ENCODE measurements at places on chromosomes 3 and 15.

DNA sequence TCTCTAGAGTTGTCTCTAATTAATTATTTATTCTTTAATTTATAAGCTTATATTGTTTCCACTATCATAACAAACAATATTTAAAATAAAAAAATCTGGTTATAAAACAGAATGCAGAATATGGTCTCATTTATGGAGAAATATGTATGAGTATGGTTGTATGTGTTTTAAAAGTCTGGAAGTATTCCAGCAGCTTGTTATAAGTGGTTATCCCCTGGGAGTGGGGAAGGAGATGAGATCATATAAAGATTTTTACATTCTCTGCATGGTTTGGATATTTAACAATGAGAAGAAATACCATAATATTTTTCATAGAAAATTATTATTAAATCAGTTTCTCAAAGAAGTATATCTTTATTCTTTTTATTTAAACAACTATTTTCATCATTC lies 135.4 kb upstream of the MB21D2 start:
- no peak for DNase-seq

- no peak for DNase-seq
Observed at GRCh38 chr3:59433546-59433945, 383.7 kb upstream of the CFAP20DC start.

DNA sequence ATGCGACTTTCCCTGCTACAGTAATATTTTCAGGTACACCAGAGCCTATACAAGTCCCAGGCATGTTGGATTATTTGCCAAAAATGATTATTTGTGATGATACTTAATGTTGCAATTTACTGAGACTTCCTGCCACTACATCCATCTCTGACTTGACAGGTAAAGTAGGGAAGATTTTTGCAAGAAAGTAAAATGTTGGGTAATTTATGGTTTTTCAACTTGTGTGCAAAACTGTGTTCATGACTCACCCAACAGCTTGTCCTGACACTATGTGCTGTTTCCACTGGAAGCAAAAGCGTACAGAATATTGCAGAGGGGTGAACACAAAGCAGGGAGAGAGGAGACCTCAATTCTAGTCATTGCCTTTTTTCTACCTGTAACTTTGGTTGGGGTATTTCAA lies 5.4 kb upstream of the CRBN start:
- DNase-seq, result no peak

GRCh38 chr3:78204977-78205376 lies 1165.1 kb downstream of the ROBO2 start:
- DNase-seq, result no peak

- DNase-seq, result no peak
Observed at GRCh38 chr3:97687734-97688133, 76.8 kb upstream of the ARL6 start.

DNA sequence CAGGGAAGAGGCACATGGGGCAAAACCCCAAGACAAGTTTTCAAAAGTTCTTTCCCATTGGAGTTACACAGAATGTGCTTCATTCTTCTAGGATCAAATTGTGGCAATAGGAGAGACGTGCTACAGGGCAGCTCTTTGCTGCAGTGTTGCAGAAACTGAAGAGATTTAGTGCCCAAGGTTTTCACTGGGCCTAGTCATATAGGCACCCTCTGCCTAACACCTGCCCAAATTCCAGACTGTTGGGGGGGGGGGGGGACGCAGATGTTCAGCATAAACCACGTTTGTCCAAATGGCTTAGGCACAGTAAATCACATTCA lies 346.8 kb upstream of the ZNF717 start:
- DNase-seq, result no peak

DNA sequence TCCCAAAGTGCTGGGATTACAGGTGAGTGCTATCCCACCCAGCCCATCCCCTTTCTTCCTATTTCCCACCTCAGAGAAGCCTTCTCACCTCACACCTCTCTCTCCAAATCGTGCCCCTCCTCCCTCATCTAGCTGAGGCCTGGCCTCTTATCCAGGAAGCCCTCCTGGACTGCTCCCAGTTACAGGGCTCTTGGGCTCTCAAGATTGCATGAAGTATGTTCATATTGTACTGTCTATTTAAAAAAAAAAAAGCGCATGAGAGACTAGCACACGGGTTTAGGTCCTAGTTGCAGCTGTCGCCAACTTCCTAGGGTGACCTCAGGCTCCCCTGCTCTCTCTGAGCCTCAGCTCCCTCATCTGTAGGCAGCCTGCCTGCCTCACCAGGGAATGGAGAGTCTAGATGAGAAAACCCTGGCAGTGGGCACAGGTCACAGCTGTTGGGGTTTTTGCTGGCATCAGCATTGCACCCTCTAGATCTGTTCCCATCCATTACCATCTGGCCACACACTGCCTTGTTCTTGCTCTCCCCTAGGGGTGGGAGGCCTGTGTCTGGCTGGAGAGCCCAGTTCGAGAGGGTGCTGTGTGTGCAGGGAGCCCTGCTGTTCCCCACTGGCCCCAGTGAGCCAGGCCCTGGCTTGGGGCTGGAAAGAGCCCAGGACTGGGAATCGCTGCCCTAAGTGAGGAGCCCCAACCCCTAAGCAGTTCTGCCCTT lies 24.2 kb upstream of the C15orf39 start:
- DNase-seq, result no peak

GRCh38 chr3:128550471-128551126 lies 57.6 kb upstream of the GATA2 start:
- no peak for DNase-seq

- no peak for DNase-seq
Observed at GRCh38 chr3:23079976-23080375, 123.2 kb upstream of the UBE2E2 start.

DNA sequence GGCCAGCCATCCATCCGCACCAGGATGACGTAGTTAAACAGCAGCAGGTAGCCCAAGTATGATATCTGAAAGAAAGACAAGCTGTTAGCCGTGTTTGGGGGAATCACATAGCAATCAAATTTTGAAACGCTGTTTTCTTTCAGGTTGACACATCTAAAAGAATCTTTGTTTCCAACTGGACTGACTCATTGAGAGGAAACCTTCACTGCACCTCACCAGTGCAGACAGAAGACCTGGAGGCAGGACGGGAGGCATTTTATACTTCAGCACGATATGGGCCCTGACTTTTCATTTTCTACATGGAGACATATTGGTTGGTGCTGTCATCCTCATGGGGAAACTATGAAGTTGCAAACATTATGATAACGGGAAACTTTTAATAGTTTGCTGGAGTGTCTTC lies 44.2 kb upstream of the MTMR10 start:
- no peak for DNase-seq

- DNase-seq, result no peak
Observed at GRCh38 chr3:139289860-139290524, 53.8 kb upstream of the MRPS22 start.

GRCh38 chr3:59321881-59322540 lies 272.2 kb upstream of the CFAP20DC start:
- no peak for DNase-seq

GRCh38 chr3:188365988-188366698 lies 212.2 kb downstream of the LPP start:
- no peak for DNase-seq

DNA sequence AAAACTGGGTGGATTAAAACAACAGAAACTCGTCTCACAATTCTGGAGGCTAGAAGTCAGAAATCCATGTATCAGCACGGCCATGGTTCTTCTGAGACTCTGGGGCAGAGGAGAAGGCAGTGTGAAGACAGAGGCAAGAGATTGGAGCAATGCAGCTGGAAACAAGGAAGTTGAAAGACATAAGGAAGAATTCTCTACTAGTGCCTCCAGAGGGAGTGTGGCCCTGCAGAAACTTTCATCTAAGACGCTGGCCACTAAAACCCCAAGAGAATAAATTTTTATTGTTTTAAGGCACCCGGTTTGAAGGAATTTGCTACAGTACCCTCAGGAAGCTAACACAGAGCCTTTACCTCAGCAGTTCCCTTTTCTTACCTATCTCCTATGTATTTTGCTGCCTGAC lies 1012.2 kb upstream of the CADM2 start:
- DNase-seq, result no peak

- DNase-seq, result no peak
Observed at GRCh38 chr15:55007561-55007960, 189.2 kb downstream of the RSL24D1 start.

- no peak for DNase-seq
Observed at GRCh38 chr3:172538368-172539151, 15.3 kb upstream of the TNFSF10 start.

DNA sequence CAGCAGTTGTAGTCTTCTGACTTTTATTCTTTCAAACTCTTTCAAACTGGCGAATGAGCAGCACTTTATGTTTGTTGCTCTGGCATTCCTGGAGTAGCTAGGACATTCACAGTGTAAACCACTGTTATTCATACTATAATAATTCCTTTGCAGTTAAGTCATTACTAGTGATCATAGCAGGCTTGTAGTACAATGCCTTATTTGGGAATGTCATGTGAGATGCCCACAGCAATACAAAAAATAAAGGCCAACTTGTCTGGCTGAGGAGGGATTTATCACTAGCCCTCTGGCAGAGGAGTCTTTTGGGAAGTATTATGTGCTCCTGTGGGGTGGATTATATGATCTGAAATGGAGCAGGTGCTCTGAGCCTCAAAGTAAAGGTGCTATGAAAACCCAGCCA lies 197.2 kb downstream of the VGLL3 start:
- DNase-seq, result no peak

- DNase-seq, result no peak
Observed at GRCh38 chr3:172283841-172284357, 164.4 kb downstream of the GHSR start.

GRCh38 chr3:102258666-102259227 lies 176.1 kb upstream of the ZPLD1 start:
- no peak for DNase-seq

DNA sequence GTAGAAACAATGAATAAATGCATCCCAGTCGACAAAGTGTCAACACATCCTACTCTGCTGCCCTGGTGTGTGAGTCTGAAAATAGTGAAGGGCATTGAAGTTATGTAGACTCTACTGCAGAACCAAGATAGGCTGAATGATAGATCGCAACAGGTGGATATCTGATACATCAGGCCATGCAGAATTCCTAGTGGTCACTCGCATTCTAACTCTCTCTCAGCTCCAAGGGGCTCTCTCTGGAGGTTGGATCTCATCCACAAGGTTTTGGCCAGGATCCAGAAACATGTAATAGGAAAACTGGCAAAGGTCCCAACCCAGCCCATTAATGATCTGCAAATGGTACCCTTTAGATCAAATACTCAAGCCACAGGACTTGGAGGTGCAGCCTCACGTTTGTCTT lies 514.1 kb downstream of the MAGI1 start:
- DNase-seq, result no peak

- no peak for DNase-seq
Observed at GRCh38 chr3:146536681-146537080, 7.7 kb downstream of the PLSCR1 start.

- DNase-seq, result no peak
Observed at GRCh38 chr3:60609446-60609845, 641.8 kb downstream of the FHIT start.

- no peak for DNase-seq
Observed at GRCh38 chr3:50807266-50807665, 132.5 kb downstream of the DOCK3 start.

DNA sequence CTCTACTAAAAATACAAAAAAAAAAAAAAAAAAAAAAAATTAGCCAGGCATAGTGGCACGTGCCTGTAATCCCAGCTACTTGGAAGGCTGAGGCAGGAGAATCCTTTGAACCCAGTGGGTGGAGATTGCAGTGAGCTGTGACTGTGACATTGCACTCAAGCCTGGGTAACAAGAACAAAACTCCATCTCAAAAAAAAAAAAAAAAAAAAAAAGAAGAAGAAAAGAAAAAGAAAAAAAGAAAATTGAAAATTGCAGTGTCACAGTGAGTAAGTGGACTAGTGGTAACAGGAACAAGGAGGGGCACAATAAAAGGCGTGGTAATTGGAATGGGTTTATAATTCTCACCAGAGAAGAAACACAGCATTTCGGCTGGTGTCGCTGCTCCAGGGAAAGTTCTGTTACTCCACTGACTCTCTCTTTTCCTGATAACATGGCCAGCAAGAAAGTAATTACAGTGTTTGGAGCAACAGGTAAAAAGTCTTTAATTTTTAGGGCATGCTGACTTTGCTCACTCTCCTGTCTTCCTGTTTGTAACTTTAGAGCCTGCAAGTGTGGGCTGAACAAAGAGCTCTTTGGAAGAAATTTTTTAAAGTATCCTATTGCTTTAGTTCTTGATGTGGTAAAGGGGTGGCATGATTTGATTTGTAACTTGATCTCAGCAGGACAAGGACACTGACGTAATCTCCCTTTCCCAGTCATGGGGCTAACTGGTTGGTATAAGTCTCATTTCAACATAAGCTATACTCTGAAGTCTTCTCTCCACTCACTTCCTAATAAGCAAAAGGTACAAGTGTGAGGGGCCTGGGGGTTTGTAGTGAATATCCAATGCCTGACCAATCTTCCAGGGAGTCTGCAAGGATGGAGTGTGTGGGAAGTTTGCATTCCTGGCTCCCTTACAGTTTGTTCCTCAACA lies 22.1 kb upstream of the TRA2B start:
- no peak for DNase-seq

GRCh38 chr3:57927916-57928315 lies 80.3 kb upstream of the FLNB start:
- no peak for DNase-seq

GRCh38 chr3:126289096-126289495 lies 68.1 kb downstream of the KLF15 start:
- no peak for DNase-seq

GRCh38 chr3:17469954-17470353 lies 272.5 kb downstream of the TBC1D5 start:
- no peak for DNase-seq

DNA sequence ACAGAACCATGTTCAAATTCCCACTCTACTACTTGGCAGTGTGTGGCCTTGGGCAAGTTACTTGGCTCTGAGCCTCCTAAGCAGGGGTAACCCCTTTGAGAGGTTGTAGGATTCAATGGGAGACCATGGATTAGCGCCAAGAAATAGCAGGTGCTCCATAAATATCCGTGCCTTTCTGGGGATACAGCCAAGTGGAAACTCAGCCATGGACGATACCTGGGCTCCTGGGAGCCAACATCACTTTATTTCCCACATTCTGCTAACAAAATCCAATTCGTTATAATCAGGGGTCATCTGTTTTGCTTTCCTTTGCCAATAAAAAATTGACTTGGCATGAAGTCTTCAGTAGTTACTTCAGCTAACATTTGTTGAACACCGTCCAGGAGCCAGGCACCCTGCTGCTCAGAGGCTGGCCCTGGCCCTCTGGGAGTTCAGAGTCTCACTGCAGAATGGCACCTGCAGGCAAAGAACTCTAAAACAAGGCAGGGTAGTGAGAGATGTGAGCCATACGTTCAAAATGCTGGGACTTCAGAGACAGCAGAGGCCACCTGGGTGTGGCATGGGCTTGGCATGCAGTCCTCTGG lies 42.3 kb downstream of the ZDHHC19 start:
- DNase-seq, result no peak

DNA sequence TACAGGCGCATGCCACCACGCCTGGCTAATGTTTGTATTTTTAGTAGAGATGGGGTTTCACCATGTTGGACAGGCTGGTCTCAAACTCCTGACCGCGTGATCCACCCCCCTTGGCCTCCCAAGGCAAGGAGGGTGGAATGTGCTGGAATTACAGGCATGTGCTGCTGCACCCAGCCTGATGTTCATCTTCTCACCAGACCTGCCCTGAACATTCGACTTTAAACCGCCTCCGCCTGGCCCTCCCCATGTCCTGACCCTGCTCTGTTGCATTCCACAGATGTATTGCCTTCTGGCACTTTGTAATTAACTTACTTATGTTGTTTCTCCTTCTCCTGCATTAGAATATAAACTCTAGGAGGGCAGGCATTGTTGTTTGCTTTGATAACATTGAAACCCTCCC lies 102.1 kb downstream of the LINGO1 start:
- DNase-seq, result peak; percentile 18
